H54 (cell line): ENCODE measurements at places on chromosomes 1 and 21.

GRCh38 chr1:42838482-42839190, 7.8 kb upstream of the ZNF691 start:
- DNase-seq: no peak

GRCh38 chr1:41618066-41618825, 133.8 kb upstream of the EDN2 start:
- no peak for DNase-seq

DNA sequence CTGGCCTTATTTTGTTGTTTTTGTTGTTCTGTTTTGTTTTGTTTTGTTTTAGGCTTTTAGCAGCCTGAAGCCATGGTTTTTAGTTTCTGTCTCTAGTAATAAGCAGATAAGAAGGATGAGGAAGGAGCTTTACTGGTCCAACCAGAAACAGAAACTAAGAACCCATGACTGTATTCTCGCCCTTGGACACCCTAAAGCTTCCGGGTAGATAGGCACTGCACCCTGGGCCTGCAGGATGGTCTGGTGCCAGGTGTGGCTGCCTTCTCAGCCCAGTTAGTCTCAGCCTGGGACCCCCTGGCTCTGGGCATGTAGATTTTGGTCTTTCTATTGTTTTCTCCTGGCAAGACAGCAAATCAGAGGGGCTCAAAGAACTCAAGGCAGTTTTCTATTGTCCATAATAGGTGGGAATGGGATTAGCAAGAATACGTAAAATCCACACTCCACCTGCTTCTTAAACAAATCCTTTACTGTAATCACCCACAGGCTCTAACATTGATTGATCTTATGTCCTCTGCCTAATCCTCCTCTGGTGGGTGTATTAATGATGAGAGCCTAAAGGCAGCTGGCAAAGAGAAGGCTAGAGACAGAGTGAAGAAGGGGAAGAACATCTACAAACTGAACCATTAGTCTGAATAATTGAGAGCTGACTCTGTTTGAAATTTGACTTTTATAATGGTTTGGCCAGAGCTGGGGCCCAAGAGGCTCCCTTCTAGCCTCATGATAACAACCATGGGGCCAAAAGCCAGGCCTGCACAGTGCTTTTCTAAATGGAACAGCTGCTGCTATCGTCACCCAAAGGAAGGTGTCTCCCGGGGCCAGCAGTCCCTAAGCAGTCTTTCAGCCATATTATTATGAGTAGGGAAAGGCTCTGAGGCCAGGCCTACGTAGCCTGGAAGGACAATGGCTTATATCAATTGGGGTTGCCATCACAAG, 106.8 kb upstream of the ATP1A1 start:
- no peak for DNase-seq

DNA sequence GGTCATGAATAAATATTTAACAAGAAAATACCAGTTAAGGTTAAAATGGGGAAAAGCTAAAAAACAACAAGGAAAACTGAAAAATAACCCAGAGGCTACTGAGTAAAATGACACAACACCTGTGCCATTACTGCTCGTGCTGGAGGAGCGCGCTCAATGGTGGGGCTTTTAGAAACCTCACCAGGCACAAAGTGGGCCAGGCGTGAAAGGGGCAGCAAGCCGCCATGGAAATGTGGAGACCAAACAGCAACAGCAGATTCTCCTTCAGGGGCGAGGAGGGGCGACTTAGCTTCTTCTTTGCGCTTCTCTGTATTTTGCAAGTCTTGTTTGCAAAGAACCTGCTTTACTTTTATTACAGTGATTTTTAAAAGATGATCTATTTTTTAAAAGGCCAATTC, 18.9 kb upstream of the SPATC1L start:
- no peak for DNase-seq

DNA sequence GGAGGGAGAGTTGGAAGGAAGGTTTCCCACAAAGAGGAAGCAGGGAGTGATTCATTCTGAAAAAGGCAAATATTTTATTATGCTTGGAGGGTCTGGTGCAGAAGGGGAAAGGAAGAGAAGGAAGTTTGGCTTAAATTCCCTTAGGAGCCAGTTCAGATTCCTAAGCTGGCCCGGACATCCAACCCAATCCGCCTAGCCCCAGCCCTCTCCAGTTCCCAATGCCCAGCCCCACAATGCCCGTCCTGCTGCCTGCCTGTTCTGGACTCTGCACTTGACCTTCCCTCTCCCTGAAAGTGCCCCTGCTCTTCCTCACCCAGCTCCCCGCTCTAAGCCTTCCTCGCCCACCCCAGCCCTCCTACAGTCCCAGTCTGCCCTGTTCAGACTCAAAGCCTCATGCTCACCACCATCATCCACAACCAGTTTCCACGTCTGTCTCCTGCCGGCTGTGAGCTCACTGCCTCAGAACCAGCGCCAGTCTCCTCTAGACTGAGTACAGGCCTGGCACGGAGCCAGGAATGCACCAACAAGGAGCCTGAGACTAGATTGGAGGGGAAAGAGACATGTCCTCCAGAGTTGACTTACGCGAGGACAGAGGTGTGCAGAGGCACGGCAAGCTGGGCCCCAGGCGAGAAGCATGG, 18.9 kb downstream of the CAPN2 start:
- DNase-seq: no peak

DNA sequence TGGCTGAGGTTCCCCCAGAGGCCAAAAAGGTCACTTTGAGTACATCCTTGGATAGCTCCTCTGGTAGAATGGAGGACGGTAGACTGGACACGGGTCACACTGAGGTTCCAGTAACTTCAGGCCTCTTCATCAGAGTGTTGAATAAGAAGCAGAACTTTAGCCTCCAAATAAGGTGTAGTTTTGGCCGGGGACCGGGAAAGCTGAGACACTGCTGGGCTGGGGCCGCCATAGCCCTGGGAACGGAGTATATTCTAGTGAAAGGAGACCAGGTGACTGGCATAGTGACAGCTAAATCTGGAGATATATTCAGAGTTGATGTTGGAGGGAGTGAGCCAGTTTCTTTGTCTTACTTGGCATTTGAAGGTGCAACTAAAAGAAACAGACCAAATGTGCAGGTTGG, 84.1 kb downstream of the EVA1C start:
- no peak for DNase-seq

DNA sequence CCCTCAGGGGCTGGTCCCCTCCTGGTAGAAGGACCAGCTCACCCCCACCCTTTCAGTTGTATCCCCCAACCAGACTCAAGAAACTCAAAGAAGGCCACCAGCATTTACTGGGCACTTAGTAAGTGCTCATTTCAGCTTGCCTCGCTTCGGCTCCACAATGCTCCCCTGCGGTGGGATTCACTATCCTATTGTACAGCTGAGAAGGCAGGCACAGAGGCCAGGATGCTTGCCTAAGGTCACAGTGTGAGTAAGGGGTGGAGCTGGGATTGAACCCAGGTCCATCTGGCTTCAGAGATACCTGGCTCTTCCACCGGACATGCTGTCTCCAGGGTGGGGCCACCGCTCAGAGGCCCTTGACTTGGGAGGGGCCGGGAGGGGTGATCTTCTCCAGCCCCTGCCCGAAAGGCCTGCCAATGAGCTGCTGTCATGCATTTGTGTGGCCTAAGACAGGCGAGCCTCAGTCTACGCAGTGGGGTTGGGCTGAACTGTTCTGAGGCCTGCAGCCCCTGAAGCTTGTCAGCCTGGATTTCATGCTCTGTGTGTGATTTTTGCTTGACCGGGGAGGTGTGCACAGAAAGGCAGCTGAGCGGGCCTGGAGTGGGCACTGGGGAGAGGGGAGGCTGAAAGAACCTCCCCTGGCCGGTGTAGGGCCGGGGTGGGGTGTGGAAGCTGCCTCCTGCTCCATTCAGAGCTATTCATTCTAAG, 48.1 kb downstream of the DMRTB1 start:
- DNase-seq: no peak

DNA sequence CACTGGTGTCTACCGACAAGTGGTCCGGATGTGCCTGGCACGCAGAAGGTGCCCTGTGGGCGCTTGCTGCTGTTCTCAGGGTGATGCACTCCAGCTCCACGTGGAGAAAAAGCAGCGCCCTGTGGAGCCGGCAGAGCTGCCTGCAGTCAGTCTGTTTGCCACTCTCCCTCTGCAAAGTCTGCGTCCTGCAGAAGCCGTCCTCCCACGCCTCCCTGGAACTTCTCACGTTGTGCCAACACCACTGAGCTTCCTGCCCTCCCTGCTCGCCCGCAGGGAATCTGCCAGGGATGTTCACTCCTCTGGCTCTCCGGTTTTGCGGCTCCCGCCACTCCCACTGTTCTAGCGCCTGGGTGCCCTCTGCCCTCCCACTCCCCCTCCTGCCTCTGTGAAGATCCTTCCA, 19.8 kb upstream of the UBXN10 start:
- DNase-seq: no peak

- no peak for DNase-seq
Observed at GRCh38 chr1:28595412-28596191, 3.5 kb downstream of the RAB42 start.

DNA sequence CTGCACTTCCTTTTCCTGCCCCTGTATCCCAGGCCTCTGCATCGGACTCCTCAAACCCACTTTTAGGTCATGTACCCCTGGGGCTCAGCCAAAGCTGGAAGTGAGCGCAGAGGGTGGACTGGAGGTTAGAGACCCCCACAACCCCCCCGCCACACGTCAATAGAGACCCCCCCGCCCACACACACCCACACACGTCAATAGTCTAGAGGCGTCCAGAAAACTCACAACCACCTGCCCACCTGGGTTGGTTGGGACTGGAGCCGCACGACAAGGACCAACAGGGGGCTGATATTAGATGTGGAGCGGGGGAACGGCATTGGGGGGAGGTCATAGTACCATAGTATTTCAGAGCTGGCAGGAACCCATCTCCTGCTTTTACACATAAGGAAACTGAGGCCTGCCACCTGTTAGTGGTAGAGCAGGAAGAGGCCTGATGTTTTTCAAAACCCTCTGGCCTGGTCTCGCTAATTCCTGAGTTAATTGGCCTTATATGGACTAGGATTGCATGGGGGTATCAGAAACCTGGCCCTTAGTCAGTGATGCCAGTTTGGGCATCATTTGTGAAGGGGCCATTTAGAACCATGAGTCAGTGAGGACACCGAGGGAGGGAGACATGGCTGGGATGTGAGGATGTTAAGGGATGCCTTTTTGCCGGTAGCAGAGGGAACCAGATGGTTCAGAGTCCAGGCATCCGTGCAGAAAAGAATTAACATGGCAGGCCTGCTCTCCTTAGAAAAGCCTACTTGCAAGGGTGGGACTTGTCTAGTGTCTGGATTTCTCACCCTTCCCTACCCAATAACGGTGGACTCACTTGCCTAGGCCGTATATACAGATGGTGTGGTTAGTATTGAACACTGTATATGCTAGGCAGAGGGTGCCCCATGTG, 1.1 kb downstream of the NENF start:
- DNase-seq: no peak

DNA sequence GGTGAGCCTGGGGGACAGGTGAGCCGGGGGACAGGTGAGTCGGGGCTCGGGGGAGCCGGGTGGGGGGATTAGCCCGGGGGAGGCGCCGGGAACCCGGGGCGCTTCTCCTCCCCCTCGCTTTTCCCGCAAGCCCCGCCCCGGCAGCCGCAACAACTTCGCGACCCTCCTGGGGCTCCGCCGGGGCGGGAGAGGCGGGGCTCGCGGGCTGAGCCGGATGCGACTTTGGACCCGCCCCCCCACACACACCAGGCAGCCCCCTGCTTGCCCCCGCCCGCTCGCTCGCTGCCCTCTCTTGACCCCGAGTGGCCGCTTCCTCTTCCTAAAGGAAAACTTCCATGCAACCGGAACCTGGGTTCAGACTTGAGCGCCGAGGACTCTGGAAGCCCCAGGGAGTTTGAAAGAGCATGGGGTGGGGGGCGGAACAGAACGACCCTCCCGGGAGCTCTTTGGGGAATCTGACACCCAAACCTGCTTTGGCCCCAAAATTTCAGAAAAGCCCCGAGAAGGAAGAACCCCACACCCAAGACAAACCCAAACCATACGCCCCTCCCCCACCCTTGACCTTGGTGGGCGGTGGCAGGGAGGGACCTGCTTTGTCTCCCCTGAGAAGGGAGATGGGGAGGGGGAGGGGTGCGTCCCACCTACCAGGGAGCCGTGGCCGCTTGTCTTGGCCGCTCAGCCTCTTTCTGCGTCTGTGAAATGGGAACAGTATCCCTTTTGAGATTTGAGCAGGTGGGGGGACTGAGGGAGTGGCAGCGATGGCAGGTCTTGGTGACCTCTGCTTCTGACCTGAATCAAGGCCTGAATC, 550 bp downstream of the ARHGEF16 start:
- DNase-seq: no peak

DNA sequence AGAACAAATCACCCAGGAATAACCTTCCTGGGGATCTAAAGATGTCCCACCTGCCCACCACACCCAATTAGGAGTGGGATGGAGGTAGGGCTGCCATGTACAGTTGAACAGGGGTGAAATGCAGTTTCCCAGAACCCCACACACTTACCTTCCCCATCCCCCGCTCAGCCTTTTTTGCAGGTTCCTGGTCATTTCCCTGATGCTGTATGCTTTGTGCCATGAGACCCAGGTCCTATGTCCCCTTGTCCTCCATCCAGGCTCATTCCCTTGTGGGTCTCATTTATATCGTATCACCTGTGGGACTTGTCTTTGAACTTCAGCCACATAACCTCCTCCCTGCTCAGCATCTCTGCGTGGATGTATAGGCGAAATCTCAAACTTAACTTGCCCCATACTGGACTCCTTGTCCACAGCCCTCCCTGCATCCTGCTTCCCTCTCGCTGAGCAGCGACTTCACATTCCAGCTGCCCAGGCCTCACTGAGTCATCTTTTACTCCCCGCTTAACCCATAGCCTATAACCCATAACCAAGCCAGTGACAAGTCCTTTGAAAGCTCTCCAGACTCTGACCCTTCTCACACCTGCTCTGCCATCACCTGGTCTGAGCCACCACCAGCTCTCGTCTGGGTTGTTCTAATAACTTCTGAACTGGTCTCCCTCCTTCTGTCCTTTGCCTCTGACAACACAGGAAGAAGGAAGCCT, 4.7 kb downstream of the LDLRAD2 start:
- DNase-seq: peak; percentile 78

DNA sequence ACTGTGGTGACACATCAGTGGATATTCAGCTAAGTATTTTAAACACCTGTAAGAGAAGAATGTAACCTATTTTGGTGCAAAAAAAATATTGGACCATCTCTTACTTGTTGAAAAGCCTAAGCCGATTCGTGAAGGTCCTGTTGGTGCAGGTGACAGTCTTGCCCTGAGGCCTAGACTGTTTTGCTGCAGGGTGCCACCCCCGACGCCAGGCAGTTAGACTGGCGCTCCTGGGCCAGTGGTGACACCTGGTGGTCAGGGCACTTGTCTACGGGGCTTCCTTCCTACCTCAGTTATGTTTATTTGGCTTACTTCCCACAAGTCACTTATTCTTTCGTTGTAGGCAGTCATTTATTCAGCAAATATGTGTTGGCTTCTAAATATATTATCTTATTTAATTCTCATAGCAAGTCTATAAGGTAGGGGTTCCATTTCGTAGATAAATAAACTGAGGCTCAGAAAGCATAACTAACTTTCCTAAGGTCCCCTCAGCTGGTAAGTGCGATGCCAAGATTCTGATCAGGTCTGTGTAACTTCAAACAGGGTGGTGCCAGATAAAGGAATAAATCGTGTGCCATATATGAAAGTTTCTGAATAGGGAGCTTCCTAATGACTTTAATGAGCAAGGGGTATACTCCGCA, 1.9 kb downstream of the EEIG2 start:
- DNase-seq: no peak

- no peak for DNase-seq
Observed at GRCh38 chr21:15401331-15401730, 328.5 kb upstream of the USP25 start.
